ENCODE measurements at places on chromosomes 7 and 10.

DNA sequence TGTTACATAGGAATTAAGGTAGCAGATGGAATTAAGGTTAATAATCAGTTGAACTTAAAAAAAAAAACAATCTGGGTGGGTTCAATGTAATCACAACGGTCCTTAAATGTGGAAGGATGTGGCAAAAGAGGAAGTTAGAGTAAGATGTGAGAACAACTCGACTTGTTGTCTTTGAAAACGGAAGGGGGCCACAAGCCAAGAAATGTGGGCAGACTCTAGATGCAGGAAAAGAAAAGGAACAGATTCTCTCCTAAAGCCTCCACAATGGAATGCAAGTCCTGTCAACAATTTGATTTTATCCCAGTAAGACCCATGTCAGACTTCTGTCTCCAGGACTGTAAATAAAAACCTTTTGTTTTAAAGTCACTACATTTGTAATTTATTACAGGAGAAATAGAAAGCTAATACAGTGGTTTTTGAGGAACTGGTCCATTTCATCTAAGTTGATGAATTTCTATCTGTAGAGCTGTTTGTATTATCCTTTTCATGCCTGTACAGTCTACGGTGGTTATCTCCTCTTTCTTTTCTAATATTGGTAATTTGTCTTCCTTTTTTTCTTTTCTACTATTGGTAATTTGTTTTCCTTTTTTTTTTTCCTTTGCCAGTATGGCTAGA lies 8.6 kb downstream of the MCMBP start:
- DNase-seq = no peak

GRCh38 chr10:116620423-116621400 lies at the start of gene PNLIPRP2:
Gene PNLIPRP2, plus strand, starts transcription at chr10:116620953.
- no peak for DNase-seq

DNA sequence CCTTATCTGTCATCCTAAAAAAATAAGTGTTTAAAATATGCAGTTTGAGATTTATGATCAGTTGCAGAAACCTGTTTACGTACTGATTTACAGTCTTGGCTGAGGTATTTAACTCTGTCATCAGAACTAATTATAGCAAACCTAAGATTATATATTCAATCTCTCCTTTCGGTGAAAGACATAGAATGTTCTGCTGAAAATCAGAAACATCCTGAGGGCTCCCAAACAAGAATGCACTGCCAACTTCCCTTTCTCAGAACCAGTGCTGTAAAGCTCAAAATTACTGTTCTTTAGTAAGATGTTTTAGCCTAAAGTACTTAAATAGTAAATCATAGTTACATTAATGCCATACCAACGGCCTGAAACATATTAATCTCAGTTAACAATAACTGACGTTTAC lies 34.3 kb downstream of the FAM204A start:
- DNase-seq = no peak

DNA sequence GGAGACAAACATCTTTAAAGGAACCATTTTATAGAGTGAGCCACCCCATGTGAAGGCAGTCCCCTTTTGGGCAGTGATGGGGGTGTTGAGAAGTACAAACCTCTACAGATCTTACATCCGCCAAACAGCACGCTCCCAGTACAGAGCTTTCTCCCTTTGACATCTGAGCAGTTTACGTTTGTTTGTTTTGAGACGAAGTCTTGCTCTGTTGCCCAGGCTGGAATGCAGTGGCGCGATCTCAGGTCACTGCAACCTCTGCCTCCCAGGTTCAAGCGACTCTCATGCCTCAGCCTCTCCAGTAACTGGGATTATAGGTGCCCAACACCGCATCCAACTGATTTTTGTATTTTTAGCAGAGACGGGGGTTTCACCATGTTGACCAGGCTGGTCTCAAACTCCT lies 128.9 kb downstream of the CCDC3 start:
- DNase-seq = no peak

DNA sequence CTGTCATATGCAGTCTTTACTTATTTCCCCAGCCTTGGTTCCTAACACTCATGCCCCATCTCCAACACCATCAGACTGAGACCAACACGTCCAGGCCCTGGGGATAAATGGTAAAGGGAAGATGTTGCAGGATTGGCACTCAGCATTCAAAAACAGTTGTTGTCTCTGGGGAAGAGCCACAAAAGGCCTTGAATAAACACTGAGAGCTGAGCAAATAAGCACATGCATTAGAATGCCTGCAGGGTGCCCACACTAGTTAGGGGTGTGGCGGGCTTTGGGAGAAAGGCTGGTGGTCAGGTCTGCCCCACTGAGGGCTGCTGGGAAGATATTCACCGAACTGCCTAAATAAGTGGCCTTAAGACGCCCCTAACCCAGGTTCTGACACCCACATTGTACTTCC lies 391.0 kb downstream of the GFRA1 start:
- DNase-seq = no peak

- DNase-seq = no peak
These were observed 64.6 kb downstream of the HERPUD2 start for GRCh38 chr7:35630024-35630972.

DNA sequence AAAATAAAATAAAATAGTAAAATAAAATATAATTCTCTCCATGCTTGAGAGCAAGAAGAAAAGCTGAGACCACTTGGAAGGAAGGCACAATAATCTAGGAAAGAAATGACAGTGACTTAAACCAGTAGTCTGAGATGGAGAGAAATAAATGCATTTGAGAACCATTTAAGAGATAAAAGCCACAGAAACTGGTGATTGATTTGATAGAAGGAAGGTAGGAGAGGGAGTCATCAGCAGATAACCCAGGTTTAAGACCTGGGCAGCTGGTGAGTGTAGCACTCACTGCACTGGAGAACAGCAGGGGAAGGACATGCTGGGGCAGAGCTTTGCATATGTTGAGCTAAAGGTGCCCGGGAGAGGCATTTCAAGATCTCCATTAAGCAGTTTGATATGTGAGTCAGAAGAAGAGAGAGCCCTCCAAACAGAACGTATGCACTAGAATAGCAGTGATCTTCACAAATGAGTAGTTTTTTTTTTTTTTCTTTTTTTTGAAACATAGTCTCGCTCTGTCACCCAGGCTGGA lies 268.0 kb downstream of the DYNC1I1 start:
- DNase-seq = no peak

DNA sequence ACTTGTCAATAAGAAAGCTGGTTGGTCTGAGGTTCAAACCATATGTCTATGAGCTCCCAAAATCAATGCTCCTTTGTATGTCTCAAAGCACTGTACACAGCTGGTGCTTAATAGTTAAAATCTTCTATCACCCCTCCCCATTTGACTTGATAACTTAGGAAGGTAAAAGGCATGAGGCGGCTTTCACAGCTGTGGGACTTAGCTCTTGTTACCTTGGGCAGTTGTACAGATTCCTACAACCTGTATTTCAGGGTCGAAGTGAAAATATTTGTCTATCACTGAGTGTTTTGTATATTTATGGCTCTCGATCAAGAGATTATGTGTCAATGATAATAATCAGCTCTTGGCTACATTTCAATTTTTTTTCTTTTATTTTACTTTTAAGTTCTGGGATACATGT lies 992 bp upstream of the KIFBP start:
- DNase-seq = no peak
